ENCODE measurements at places on chromosomes 5 and 9.

GRCh38 chr5:7616897-7617296, 221.0 kb downstream of the ADCY2 start:
- no peak for DNase-seq

- DNase-seq = no peak
Measured at GRCh38 chr9:129319076-129319937, 141.2 kb upstream of the IER5L start.

DNA sequence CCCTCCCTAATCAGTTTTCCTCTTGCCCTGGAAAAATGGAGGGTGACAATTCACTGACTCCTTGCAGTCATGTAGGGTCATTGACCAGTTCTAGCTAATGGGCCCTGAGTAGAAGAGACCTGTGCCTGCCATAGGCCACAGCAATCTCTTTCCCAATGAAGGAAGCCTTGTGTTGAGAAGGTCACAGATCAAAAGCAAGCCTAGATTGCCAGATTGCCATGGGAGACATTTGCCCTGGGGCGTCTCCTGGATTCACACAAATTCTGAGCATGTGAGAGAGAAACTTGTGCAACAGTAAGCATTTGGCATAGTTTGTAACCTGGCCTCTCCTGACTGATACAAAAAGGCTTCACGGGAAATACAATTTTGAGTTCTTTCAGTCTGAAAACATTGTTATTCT, 148.0 kb downstream of the NUDT12 start:
- no peak for DNase-seq

DNA sequence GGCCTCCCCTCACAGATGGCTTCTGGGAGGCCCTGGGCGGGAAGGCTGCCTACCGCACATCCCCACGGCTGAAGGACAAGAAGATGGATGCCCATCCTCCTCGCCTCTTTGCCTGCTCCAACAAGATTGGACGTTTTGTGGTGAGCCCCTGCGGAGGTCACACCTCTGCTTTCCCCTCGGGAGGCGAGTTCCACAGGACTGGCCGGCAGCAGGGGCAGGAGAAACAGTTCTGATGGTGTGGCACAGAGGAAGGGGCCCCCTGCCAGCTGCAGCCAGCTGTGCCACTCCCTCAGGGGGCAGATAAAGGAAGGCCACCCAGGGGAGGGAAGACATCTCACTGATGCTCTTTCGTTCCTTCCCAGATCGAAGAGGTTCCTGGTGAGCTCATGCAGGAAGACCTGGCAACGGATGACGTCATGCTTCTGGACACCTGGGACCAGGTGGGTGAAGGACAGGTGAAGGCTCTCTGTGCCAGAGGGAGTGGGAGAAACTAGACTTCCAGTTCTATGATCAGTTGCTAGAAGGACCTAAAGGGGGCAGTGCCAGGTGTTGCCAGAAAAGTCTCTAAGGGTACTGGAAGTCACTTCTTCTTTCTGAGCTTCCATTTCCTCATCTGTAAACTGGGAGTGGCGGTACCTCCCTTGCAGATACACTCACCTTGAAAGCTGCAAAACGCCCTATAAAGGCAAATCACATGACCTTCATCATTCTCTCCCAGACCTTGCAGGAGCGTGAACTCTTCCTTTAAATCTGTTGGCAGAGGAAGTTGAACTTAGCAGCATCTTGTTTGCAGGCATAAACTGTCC, 41.0 kb downstream of the STOM start:
- no peak for DNase-seq

- no peak for DNase-seq
Measured at GRCh38 chr9:89026876-89027275, 35.6 kb downstream of the S1PR3 start.

DNA sequence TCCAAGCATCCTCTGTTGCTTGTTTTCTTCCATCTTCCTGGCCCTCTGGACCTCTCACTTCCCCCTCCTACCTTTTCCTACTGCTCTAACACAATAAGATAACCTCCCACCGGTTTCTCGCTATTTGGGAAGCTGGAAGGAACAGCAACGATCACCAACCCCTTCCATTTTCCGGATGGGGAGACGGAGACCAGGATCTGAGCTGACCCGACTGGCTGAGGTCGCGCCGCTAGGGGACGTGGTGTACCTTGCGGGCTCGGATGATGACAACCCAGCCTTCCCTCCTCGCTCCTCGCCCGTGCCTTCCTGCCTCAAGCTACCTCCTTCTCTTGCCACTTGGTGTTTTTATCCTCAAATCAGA, 1.9 kb downstream of the LPAR1 start:
- no peak for DNase-seq

DNA sequence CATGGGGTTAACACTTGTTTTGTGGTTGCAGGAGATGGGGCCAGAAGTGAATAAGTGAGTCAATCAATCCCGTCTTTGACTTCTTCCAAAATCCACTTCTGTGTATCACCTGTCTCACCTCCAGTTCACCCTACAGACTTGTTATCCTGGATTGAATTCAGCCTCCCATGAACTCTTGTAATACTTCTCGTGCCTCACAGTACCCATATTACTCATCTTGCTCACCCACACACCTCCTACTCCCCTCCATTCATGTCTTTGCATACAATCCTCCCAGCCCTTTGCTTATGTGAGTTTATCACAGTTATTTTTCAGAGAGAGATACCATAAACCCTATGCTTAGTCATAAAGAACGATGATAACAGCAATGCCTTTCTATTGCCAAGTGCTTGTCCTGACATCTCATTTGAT, 52.9 kb upstream of the PAPPA start:
- no peak for DNase-seq

GRCh38 chr9:99431103-99431502, 209.0 kb downstream of the SEC61B start:
- DNase-seq = no peak

DNA sequence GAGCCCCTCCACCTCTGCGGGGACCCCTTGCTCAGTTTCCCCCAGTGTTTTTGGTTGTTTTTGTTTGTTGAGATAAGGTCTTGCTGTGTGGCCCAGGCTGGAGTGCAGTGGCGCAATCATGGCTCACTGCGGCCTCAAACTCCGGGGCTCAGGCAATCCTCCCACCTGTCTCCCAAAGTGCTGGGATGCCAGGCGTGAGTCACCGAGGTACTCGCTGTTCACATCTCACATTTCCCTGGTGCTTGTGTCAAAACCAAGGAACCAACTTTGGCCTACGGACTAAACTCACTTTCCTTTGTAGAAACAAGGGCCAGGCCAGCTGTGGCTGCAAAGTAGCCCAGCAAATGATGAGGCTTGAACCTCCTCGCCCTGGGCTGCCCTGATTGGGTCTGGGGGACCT, 9.7 kb upstream of the AJM1 start:
- no peak for DNase-seq

DNA sequence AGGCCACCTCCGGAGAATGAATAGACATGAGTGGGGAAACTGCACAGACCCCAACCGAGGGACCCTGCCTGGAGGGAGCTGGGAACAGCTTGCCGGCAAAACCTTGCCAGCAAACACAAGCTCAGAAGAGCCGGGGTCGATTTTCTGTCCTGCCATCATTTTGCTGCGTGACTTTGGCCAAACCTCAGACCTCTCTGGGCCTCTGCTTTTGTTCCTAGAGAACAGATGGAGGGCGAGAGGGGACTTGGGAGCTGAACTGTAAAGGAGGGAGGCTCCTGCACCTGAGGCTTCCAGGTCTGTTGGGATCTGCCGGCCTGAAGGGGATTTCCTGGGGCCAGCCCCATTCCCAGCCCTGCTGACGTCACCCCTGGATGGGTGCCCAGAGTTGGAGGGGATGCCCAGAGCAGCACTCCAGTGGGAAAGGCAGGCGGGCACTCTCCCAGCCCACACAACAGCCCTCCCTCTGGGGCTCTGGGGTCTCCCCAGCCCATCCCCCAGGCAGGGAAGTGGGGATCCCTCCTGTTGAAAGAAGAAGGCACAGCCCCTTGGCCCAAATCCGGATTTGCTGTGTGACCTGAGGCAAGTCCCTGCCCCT, 40.4 kb upstream of the SYNPO start:
- DNase-seq = no peak

DNA sequence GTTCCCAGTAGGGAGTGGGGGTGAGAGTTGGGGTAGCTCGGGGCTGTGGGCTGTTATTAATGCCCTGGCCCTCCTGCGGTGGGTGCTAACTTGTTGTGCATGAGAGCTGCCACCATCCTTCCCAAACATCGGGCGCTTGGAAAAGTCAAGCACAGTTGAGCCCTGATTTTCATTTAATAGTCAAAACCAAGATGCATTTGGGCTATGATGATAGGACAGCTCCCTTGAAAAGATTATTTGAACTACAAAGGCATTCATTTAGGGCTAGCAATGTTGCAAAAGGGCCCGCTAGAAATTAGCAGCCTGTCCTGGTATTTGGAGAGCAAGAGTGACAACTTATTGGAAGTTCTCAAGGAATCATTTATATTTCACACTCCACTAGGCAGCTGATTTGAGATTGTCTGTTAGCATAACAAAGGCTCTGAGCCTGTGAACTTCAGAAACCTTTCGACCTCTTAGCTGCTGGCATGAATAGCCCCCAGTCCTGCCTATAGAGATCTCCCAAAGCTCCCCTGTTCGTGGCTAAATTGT, 128.2 kb upstream of the TMEM161B start:
- no peak for DNase-seq

GRCh38 chr5:150946351-150946905, 41.6 kb upstream of the ZNF300 start:
- no peak for DNase-seq

DNA sequence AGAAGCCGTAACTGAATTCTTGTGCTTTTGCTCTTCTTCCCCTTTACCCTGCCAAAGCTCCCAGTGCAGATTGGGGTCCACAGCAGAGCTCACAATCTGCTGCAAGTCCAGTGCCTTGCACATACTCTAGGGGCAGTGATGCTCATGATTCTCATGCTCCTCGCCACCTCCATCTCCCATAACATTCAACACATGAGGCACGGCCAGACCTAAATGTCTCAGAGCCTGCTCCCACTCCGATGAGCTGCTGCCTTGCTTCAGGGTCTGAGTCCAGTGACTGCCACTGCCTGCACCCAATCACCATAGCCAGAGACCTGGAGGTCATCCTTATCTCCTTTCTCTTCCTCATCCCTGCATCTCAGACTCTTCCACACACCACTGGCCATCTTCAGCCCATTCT, 10.5 kb downstream of the CSF1R start:
- DNase-seq = no peak

GRCh38 chr9:22244139-22245011, 202.2 kb upstream of the DMRTA1 start:
- DNase-seq = peak; percentile 5

GRCh38 chr5:36796155-36796554, 80.4 kb upstream of the NIPBL start:
- DNase-seq = no peak

- no peak for DNase-seq
Measured at GRCh38 chr5:91937121-91937520, 554.0 kb upstream of the ARRDC3 start.

DNA sequence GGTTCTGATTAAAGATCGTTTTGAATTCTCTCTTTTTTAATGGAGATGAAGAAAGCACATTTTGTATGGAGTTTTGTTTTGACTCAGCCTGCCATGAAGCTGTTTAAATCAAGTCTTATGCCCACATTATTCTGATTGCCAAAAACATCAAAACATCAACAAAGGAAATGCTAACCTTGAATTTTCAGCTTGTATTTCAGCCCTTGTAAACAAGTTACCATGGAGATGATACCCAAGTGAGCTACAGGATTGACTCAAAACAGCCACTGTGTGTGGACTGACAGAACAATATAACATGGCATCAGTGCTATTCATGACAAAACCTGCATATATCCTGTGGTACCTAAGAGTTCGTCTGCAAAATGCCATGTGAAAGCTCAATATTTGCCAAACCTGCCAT, 1581.0 kb downstream of the MAT2B start:
- DNase-seq = no peak

DNA sequence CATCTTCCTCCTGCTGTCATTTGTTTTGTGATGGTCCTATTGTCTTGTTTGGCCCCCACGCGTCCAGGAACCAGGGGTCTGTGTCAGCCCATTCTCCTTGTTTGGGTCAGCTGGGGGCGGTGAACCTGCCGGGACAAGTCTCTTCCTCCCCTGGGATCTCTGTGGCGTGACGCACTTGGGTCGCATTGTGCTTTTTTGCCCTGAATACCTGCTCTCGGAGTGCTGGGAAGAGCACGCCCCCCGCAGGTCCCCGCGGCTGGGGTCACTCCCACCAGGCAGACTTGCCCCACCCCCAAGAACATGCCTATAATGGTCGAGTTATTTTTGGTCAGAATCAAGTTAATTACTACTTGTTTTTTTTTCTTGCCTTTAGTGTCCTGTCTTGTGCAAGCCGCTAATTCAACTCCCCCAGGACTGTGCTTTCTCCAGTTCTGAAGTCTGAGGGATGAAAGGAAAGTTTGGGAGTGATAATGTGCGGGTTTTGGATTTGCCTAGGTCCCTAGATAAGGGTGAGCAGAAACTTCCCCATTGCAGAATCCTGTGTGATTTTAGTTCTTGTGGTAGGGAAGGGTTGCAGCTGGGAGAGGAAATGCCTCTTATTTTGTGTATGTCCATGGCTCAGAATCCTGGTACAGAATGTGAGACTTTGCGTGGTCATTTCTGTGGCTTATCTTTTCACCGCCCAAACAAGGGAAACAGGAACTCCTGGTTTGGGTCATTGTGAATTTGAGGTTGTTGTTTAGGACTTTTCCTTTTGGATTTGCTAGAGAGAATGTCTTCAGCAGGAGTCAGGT, 789 bp downstream of the ACER2 start:
- DNase-seq = no peak

DNA sequence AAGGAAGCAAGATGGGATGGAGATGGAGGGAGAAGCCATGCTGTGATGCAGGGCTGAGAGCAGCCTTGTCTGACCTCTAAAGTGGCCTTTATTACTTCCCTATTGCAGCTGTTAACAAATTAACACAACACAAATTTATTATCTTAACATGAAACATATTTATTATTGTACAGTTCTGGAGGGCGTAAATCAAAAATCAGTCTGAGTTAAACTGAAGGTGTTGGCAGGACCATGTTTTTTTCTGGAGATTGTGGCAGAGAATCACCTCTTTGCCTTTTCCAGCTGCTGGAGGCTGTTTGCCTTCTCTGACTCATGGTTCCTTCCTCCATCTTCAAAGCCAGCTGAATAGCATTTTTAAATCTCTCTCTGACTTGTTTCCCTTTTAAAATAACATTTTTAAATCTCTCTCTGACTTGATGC, 7.2 kb upstream of the MCC start:
- no peak for DNase-seq

DNA sequence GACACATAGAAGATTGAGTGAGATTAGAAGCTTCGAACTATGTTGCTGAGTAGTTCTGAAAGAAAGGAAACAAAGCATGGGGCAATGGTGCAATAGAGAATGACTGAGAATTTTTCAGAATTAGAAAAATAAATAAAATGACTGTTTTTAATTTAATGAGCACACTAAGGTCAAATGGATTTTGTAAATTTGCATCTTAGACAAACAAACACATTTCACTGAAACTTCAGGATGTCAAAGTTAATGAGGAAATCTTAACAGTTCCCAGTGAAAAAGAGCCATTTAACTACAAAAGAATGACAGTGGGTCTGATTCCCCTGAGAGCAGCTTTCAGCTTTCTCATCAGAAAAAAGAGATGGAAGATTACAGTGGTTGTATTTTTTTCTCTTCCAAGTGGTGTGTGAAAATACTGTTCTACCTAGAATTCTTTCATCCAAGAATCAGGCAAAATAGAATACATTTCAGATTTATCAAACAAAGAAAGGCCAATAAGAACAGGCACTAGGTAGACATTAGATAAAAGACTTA, 591.9 kb downstream of the SEMA5A start:
- DNase-seq = no peak
